ENCODE measurements at places on chromosomes 2 and 18.

- no peak for DNase-seq
Measured at GRCh38 chr2:227323818-227324217, 1.2 kb upstream of the MFF start.

DNA sequence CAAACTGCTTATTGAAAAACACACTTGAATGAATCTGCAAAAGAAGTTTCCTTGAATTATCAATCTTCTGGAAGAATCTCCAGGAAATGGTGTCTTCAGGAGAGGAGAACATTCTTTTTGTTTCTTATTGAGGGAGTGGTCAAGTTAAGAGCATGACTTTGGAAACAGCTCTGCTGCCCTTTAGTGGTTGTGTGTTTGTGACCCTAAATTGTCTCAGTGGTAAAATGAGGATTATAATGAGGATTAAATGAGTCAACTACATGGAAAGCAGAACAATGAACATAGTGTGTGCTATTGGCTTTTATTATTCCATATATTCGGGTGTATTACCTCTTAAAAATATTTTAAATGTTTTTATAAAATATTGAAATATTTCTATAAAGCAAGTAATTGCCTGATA is 44.8 kb upstream of the TANC1 start:
- DNase-seq = no peak

DNA sequence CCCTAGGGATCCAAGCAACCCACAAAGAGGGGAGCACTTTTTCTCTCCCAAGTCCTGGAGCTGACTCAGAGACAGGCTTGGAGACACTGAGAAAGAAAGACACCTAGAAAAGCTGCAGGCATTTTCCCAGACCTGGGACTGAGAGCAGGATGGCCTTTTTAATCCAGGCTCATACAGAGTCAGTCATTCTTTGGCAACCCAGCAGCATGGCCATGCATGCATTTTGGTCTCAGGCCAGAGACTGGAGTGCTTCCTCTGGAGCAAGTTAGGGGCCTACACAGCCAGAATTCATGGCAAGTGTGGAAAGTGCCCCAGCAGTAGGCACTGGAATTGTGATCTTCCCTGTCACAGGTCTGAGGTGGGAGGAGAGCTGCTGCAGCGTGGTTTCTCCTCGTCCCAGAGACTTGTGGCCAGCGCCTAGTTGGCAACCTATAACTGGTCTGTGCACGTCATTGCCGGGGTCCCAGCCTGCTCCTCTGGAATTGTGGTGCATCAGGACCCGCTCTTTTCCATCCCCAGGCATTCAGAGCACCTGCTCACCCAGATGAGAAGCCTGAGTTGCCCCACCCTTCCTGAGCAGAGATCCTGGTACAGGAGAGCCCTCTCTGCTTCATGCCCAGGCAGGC is 231.9 kb upstream of the RAB6C start:
- no peak for DNase-seq

GRCh38 chr18:55658598-55658997 is 70.6 kb upstream of the TCF4 start:
- no peak for DNase-seq

DNA sequence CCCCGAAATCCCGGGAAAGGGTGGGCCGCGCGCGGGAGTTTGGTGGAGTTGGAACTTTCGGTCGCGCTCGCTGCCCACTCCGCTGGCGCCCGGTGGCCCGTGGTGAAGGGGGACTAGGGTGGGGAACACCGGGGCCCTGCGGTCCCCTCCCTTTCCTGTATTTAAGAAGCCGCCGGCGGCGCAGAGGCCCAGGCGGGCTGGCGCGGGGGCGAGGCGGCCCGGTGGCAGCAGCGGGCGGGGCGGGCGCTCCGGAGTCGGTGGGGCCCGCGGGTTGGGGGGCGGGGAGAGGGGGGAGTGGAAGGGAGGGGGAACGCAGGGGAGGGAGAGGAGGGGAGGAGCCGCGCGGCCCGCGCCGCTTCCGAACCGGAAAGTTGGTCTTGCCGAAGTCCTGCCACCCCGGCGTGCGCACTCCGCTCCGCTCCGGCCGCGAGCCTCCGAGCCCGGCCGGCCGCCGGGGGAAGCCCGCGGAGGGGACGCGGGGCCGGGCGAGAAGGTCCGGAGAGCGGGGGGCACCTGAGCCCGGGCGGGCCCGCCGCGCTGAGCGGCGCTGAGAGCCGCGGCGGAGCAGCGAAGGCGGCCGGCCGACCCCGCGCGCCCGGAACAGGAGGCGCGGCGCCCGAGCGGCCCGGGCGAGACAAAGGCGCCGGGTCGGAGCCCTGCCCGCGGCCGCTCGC is 425 bp upstream of the SALL3 start:
- DNase-seq = no peak

- DNase-seq = no peak
Measured at GRCh38 chr2:71829008-71829407, 318.7 kb downstream of the CYP26B1 start.

GRCh38 chr2:84212611-84213314 is 246.3 kb downstream of the SUCLG1 start:
- DNase-seq = no peak

- DNase-seq = no peak
Measured at GRCh38 chr2:188235364-188235763, 56.3 kb upstream of the GULP1 start.

DNA sequence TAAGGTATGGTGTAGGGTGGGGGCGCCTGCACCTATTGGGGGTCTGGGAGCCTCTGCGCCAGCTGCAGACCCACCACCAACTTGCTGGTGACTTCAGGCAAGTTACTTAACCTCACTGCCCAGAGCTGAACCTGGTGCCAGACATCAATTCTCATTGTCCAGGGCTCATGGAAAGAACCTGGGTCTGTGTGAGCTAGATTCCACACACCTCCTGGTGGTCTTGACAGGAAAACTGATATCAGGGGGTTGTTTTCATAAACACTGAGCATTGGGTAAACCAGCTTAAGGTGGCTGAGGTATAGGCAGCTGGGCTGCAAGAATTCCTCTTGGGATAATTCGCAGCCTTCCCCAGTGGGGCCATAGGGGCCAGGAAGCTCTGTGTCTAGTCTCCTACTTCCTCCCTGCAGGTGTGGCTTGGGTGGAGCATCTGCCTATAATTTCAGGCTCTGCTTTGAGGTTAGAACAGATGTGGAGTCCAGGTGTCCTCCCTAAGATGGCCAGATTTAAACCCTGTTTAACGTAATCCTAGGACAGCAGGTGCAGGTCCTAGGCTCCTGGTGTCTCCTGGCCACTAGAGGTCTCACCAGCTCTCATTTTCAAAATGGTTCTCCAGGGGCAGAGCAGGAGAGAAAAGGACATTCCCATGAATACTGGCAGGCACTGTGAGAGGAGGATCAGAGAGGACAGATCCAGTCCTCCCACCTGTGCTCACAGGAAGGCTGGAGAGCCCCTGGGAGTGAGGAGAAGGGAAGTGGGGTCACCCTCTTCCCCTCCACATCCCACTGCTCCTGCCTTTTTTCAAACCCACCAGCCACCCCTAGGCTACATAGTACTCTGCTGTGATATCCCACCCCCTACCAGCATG is 100.4 kb upstream of the SMAD2 start:
- peak; percentile 92 for DNase-seq

GRCh38 chr2:20183373-20183772 is 41.6 kb downstream of the SDC1 start:
- no peak for DNase-seq

GRCh38 chr2:230758566-230759480 is 46.2 kb downstream of the CAB39 start:
- no peak for DNase-seq

DNA sequence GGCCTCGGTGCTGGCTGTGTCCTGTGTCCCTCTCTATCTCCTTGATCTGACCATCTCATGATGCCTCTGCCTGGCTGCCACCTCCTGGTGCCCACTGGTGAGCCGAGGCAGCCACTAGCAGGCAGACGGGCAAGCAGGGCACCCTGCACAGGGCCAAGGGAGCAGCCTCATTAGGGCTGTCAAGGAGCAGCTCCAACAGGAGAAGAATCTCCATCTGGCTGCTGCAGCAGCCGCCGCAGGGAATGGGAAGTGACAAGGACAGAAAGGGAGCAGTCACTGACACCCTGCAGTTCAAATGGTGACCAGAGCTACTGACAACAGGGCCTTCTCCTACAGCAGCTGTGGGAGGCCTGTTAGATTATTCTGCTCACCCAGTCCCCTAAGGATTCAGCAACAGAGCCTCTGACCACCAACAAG is 32.6 kb downstream of the ALPK2 start:
- peak; percentile 21 for DNase-seq

- DNase-seq = no peak
Measured at GRCh38 chr2:101961338-101962191, 30.2 kb upstream of the IL1R2 start.

DNA sequence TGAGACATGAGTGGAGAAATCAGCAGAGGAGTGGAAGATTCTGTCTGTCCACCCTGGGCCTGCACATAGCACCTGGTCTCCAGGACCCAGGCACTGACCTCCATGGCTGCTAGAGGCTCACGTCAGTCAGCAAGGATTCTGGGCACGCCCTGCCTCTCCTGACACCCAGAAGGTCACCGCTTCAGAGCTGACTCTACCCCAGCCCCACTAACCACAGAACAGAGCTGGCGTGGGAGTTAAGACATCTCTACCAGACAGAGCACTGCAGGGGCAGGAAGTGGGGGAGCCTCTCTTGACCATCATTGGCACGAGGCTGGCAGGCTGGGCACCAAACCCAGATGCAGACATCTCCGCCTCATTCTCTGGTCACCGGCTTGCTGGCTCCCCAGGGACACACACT is 3.0 kb downstream of the ADCY3 start:
- DNase-seq = no peak

DNA sequence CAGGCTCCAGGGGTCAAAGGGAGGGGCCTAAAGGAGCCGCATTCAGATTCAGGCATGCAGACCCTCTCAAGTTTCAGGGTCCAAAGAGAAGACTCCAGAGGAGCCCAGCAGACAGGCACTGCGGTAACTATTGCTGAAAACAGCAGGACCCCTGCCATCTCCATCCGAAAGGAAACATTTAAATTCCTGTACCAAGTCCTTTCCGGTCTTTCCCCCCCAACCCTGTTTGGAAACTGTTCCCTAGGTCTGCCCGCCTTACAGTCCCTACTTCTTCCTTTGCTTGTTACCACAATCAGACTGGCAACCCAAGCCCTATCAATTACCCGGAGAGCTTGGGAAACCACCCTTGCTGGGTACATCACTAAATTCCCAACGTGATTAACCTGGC is 82.0 kb downstream of the DNMT3A start:
- DNase-seq = no peak

GRCh38 chr2:196873511-196873910 is 53.0 kb downstream of the PGAP1 start:
- no peak for DNase-seq

DNA sequence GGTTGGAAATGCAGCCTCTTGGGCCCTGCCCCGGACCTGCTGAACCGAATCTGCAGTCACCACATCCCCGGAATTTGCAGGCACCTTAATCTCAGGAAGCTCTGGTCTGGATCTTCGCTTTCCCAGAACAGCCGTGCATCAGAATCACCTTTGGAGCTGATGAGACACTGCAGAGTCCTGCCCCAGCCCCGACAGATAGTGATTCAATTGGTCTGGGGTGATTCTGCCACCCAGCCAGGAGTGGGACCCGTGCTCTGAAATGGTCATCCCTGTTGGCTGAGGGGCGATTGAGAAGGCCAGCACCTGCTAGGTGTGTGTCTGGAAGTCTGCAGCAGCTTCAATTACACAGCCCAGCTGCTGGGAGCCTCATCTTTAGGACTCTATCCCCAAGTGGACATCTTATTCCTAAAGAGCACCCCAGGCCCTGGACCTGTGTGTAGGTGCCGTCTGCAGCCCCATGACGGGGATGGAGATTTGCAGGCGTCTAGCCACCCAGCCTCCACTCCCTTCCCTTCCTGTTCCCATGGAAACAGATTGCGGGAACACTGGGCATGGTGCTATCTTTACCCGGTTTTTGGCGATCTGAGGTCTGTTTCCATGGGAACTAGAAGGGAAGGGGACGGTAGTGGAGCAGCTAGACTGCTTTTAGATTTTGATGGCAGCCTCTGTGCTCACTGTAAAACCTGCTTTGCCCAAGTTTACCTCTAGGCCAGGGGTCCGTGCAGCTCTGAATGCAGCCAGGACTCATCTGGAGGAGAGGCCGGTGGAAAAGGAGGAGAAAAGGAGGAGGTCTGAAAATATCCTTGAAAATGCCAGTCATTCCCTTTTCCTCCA is 156.1 kb downstream of the LDLRAD4 start:
- no peak for DNase-seq

DNA sequence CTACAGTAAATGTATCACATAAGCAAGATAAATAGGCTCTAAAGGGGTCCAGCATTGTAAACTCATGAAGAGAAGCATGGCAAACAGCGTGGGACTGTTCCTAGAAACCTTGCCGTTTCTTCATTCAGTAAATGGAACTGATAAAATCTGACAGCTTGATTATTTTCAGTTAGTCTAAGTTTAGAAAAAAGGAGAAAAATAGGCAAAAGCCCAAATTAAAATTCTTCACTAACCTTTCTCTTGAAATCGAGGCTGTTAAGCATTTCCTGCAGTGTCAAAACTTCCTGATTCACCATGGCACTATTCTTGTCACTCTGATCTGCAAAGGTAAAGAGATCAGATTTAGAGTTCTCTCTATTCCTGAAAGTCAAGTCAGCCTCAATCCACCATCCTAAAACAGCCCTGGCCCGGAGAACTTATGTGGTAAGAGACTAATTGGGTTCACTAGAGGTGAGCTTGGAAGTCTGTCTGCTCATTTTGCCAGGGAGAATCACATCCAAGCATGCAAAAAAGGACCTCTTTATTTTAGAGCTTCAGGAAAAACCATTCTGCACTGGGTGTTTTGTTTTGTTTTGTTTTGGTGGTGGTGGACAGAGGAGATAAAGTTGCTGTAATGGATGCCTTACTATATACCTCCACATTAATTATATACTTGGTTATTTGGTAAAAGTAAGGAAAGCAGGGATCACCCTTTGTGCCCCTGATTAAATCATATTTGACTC is 52.4 kb upstream of the STAT1 start:
- no peak for DNase-seq

DNA sequence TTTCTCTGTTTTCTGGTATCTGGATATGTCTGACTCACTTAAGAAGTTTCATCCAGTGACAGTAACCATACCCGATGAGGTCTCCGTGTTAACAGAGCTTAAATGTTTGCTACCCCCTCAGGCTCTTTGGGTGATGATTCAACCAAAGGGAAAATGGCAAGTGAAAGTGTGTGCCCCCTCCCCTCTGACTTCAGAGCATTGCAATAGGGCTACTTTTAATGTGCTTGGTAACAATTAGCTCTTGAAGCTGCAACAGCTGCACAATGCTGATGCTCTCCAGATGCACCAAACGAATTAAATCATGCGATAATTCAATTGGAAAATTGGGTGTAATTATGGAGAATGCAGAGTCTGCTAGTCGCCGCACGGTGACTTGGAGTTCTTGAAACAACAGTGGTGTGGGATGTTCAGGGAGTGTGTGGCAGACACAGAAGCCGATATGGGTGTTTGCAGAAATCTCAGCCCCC is 270.7 kb downstream of the ALK start:
- DNase-seq = no peak

DNA sequence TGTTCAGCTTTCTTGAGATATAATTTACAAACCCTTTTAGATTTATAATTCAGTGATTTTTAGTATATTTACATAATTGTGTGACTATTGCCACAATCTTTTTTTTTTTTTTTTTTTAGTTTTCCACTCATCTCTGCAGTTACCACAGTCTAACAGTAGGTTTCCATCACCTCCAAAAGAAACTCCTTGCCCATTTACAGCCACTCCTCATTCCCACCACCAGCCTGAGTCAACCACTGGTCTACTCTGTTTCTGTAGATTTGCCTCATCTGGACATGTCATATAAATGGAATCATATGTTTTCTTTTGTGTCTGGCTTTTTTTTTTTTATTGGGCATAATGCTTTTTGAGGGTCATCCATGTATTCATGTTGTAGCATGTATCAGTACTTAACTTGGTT is 16.1 kb downstream of the MTX2 start:
- no peak for DNase-seq
